ENCODE measurements at places on chromosomes 5 and 9.

- DNase-seq: no peak
Measured at GRCh38 chr9:104304925-104305324, 199.1 kb upstream of the OR13F1 start.

DNA sequence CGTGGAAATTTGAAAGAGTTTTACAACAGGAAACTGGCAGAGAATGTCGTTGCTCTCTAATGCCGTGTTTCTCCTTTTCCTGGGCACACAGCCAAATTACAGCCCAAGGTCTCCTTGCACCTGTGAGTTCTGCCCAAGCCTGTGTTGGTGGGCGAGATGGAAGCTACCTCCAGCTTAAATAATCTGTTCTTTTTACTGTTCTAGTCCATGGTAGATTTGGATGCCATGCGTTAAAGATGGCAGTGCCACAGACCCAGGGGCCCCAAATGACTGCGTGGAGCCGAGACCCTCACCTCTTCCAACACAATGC, 92.6 kb upstream of the IRX4 start:
- no peak for DNase-seq

DNA sequence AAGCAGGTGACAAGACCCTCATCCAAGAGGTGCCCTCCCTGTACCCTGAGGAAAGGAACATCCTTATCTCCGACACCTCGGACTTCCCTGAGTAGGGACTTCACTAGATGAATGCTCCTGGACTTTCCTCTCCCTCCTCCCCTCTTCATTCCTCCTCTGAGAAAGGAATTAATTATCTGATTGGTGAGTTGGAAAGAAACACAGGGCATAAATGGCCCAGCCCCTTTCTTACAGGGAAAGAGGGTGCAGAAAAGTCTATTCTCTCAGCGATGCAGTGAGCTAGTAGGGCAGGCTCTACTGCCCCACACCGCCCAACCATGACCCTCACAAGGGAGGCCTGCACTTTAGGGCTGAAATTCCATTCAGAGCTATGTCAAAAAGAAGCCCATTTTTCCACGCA, 87.5 kb downstream of the TTC39B start:
- no peak for DNase-seq

DNA sequence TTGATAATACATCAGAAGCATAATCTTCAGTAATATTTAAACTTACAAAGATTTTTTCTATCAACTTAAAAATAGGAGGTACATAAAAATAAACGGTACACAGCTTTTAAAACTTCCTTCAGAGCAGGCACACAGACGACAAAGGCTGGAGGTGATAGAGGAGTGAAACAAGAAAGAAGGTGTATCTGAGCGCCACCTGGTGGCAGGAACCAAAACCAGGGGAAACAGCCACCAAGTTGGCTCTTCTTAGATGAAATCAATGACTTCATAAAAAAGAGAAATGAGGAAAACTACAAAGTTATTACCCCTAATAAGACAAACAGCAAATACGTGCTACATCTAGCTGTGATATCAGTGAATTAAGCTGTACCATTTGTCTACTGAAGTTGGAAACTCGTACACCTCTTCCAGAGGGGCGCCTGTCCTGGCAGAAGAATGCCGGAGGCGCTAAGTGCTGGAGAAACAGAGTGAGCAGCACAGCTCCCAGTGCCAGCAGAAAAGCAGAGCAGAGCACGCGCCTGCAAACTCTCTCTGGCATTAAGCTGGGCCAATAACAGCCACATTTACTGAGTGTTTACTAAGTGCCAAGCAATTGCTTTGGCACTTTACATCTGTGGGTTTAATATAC, 85.9 kb downstream of the SETX start:
- DNase-seq: peak; percentile 50

GRCh38 chr5:177405312-177405711, 4.1 kb downstream of the F12 start:
- no peak for DNase-seq

- DNase-seq: no peak
Measured at GRCh38 chr5:160627921-160628618, 206.4 kb downstream of the PTTG1 start.

DNA sequence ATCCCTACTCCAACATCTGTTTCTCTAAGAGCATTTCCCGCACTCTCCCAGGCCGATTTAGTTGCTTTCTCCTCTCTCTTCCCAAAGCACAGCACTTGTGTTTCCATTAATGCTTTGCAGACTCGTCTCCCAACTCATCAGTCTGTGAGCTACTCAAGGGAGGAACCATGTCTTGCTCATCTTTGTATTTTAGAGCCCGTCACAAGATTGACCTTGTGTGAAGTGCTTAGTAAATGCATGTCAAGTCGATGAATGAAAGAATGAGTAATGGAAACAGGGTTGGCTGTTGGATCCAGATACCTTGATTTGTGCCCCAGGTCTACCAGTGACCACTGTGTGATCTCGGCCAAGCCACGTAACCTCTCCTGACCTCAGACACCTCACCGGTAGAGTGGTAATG, 99.3 kb downstream of the KLF4 start:
- no peak for DNase-seq

- no peak for DNase-seq
Measured at GRCh38 chr5:169796731-169797130, 159.7 kb downstream of the DOCK2 start.

DNA sequence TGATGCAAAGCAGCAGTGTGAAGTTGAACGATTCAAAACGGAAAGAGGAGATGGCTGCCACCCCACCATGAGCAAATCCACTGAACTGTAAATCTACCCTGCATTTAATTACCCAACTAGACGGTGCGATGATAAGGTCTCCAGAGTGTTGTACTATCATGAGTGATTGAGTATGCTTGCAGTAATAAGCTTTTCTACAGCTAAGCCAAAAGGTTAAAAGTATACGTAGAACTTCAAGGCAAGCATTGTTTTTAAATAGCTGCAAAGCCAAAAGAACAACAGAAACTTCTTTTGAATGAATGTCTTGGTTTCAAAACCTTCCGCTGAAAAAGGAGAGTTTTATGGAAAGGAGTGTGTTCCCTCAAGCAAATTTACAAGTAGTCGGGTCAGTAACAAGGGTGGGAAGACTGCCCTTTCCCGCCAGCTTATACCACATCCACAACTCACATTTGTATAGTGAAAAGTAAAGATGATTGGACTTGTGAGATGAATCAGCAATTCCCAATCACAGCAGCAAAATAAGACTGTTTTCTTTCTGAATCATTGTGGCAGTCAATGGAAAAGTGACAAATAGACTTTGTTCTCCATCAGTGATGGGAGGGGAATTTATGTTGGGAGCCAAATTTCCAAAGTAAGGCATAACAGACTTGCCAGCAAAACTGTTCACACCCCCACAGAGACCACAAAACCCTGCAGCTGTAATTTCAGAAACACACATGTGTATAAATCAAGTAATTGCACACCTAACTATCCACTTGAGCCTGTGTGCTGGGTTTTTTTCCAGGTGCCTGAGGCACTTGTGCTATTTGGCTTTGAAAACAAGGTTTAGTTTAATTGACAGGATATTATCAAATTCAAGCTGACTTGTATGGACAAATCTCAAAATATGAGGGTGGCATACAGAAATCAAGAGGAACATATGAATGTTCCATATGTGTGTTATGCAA, 407.7 kb upstream of the GRAMD2B start:
- DNase-seq: no peak

DNA sequence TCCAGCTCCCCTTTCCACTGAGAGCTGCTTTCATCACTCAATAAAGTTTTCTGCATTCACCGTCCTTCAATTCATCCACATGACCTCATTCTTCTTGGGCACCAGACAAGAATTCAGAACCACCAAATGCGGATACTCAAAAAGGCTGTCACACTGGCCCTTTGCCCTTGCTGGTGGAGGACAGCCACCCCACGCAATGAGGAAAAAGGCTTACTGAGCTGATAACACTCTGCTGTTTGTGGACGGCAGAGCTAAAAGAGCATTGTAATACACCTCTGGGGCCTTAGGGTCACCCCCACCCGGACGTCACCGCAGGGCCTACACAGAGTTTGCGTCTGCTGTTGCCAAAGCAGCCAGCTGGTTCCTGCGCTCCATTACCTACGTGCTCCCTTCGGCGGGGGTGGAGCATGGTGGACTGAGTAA, 51.2 kb upstream of the ZNF608 start:
- no peak for DNase-seq

DNA sequence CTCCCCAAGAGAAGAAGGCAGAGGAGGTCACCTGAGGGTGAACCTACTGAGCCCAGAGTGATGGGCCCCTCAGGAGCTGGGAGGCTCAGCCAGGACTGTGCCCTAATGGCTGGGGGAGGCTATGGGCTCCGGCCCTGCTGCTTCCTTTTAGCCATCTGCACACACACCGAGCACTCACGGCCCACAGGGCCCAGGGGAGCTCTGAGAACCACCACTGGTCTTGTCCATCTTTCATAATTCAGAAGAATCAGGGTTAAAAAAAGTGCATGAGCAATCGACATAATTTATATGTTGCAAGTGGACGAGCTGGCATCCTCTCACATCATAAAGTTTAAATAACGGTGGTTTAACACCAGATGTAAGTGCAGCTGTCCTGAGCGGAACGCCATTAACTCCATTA, 162.1 kb downstream of the FSTL4 start:
- DNase-seq: no peak
